ENCODE measurements at places on chromosomes 3 and 15. TPM values are rescaled to one million over a fixed set of nuclear protein-coding genes. Genes with fewer than 3 reads are reported as not detected.

GRCh38 chr3:105653868-105654267, 214.9 kb downstream of the CBLB start:
- H3K4me1 ChIP-seq, result peaks cover 26% of the 10 kb centered on the region
- no peak for DNase-seq
- H3K4me3 ChIP-seq, result no peak overlapping the region
- no peaks in the 10 kb centered on the region for H3K27me3 ChIP-seq

GRCh38 chr3:145032791-145033190, 1061.2 kb downstream of the DIPK2A start:
- H3K27ac ChIP-seq, result no peak overlapping the region
- H3K4me1 ChIP-seq, result no peaks in the 10 kb centered on the region
- no peaks in the 10 kb centered on the region for H3K27me3 ChIP-seq
- no peak overlapping the region for H3K4me3 ChIP-seq
- no peak for DNase-seq

DNA sequence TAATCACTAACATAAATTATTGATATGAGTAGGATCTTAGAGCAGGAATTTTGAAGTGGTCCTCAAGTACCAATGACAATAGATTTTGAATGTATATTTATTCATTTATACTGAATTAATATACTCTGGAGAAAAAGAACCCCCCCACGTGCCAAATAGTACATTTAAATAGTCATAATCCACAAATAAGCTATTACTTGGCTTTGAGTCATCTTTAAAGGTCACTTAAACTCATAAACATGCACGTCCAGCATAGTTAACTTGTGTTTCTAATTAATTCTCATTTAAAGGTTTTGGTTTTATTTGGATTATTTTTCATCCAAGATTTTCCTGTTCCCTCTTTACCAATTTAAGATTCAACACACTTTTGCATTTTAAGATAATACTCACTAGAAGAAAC, 35.1 kb downstream of the FGF7 start:
- peaks cover 10% of the 10 kb centered on the region for H3K27me3 ChIP-seq
- H3K36me3 ChIP-seq, result peaks cover 2% of the 10 kb centered on the region
- no peak for DNase-seq
- H3K4me3 ChIP-seq, result no peak overlapping the region
- H3K27ac ChIP-seq, result no peak overlapping the region
- H3K4me1 ChIP-seq, result peaks cover 28% of the 10 kb centered on the region

GRCh38 chr3:10417847-10418246, 87.5 kb downstream of the ATP2B2 start:
- H3K27ac ChIP-seq, result no peak overlapping the region
- no peaks in the 10 kb centered on the region for H3K4me1 ChIP-seq
- no peak overlapping the region for H3K4me3 ChIP-seq

DNA sequence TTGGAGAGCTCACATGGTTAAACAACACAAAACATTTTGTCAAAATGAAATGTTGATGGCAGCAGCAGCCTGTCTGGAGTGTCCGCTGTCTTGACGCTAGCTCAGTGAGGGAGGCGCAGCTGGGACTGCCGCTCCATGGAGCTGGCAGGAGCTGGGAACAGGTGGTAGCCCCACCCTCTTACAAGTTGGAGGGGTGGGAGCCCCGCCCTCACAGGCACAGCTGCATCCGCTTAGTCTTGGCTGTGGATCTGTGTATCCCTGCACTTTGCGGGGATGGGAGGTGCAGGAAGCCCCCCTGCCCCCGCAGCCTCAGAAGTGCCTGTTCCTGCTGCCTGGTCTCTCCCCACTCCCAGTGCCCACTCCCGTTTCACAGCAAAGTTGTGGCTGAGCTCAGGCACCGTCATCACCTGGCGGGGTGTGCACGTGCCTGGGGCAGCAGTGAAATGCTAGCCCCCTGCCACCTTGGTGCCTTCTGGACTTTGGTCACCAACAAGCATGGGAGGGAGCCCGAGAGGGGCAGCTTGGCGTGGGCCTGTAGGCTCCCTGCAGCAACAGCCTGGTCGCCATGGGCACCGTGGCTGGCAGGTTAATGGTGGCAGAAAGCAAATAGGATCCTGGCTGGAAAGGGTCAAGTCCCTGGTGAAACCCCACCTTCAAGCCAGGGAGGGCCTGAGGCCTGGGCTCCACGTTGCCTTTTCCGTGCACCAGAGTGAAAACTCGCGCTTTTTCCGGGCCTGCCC, 53.8 kb upstream of the CADM2 start:
- no peak for DNase-seq
- no peak overlapping the region for H3K4me3 ChIP-seq
- no peaks in the 10 kb centered on the region for H3K36me3 ChIP-seq
- no peaks in the 10 kb centered on the region for H3K4me1 ChIP-seq
- no peak overlapping the region for H3K27ac ChIP-seq

GRCh38 chr3:32153414-32154204, 47.2 kb downstream of the GPD1L start:
- no peak overlapping the region for H3K27ac ChIP-seq
- H3K27me3 ChIP-seq, result no peaks in the 10 kb centered on the region
- H3K36me3 ChIP-seq, result peaks cover 9% of the 10 kb centered on the region
- H3K4me3 ChIP-seq, result no peak overlapping the region

- no peak for DNase-seq
- no peak overlapping the region for H3K27ac ChIP-seq
- H3K4me1 ChIP-seq, result peaks cover 9% of the 10 kb centered on the region
- no peaks in the 10 kb centered on the region for H3K36me3 ChIP-seq
- no peaks in the 10 kb centered on the region for H3K27me3 ChIP-seq
These were observed 25.3 kb upstream of the PIAS1 start for GRCh38 chr15:68028888-68029207.

- no peaks in the 10 kb centered on the region for H3K4me1 ChIP-seq
- DNase-seq, result no peak
- no peak overlapping the region for H3K27ac ChIP-seq
- peaks cover 45% of the 10 kb centered on the region for H3K36me3 ChIP-seq
- no peak overlapping the region for H3K4me3 ChIP-seq
- H3K27me3 ChIP-seq, result no peaks in the 10 kb centered on the region
These were observed 56.9 kb downstream of the LRCH3 start for GRCh38 chr3:197847866-197848401.

DNA sequence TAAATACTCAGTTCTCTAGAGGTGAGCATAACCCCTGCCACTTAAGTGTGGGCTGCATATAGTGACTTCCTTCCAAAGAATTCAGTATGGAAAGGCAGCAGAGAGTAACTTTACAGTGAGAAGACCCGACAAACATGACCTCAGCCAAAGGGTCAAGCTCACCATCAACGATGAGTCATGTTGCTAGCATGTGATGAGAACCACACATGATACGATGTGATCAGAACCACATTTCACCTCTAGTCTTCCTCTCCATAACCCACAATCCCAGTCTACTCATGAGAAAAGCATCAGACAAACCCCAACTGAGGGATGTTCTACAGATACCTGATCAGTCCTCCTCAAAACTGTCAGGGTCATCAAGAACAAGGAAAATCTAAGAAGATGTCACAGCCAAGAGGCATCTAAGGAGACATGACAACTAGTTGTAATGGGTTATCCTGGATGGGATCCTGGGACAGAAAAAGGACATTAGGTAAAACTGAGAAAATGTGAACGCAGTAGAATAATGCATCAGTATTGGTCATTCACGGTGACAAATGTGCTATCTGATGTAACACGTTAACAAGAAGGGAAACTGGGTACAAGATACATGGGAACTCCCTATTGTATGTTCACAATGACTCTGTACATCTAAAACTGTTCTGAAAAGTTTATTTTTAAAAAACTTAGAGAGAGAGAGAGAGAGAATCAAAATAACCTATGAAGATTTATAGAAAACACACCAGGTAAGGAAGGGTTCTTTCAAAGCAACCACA, 28.3 kb downstream of the SEC61A1 start:
- peaks cover 4% of the 10 kb centered on the region for H3K36me3 ChIP-seq
- no peak overlapping the region for H3K4me3 ChIP-seq

DNA sequence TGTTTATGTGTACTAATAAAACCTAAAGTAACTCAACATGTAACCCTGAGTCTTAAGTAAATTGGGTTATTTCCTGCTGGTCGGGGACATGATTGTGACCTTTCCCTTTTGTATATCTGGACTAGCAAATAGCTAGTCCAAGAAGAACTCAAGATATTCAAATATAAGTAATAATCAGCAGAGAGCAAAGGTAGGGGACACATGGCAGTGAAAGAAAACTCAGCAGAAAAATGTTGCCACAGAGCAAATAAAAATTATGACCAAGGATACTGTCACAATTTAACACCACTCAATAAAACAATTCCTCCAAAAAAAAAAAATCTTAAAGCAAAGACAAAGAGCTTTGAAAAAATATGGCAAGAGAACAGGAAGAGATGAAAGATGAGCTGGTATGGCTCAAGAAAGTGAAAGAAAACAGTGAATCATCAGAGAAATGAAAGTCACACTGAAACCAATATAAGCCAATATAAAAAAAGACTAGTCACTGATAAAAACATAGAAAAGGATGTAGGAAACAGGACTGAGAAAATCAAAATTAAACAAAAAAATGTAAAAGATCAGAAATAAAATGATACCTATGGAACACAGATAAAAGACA, 43.4 kb downstream of the HLTF start:
- peaks cover 29% of the 10 kb centered on the region for H3K36me3 ChIP-seq
- no peak for DNase-seq
- peaks cover 15% of the 10 kb centered on the region for H3K4me1 ChIP-seq
- peak overlapping the region; percentile 94 for H3K27ac ChIP-seq
- no peaks in the 10 kb centered on the region for H3K27me3 ChIP-seq

DNA sequence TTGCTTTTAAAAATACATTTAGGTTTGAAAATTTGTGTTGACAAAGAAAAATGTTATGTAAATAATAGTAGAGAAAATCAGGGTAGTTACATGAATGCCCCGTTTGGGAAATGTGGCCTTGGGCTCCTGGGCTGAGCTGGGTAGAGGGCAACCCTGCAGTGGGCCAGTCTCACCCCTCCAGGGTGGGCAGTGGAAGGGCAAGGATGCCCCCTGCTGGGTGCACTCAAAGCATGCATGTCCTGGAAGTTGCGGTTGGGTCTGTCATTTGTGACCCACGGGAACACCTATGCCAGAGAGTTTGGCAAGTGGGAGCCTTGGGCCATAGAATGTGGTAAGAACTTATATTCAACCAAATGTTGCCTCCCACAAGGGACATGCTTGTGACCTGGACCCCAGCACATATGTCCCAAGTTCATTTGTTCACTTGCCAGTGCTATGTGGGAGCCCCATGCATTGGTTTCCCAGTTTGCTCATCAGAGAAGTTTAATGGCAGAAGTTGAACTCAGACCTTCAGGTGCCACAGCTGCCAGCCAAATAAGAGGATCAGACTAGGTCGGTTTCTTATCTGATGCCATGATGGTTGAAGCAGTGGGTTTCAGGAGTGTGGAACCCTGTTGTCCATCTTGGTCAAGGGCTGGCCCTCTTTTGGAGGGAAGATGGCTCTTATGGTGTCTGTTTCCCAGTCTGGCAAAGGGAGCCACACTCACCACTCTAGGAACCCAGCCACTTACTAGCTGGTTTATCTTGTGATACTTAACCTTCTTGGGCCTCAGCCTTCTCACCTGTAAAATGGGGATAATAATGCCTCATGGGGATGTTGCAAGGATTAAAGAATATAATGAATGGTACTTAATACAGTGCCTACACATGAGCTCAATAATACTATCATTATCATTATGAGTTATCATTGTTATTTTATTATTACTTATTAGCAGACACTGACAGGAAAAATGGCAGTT, 2.5 kb upstream of the PLCB2 start:
- H3K4me3 ChIP-seq, result no peak overlapping the region
- H3K4me1 ChIP-seq, result peaks cover 29% of the 10 kb centered on the region
- DNase-seq, result no peak
- peaks cover 1% of the 10 kb centered on the region for H3K27me3 ChIP-seq
- no peaks in the 10 kb centered on the region for H3K36me3 ChIP-seq

DNA sequence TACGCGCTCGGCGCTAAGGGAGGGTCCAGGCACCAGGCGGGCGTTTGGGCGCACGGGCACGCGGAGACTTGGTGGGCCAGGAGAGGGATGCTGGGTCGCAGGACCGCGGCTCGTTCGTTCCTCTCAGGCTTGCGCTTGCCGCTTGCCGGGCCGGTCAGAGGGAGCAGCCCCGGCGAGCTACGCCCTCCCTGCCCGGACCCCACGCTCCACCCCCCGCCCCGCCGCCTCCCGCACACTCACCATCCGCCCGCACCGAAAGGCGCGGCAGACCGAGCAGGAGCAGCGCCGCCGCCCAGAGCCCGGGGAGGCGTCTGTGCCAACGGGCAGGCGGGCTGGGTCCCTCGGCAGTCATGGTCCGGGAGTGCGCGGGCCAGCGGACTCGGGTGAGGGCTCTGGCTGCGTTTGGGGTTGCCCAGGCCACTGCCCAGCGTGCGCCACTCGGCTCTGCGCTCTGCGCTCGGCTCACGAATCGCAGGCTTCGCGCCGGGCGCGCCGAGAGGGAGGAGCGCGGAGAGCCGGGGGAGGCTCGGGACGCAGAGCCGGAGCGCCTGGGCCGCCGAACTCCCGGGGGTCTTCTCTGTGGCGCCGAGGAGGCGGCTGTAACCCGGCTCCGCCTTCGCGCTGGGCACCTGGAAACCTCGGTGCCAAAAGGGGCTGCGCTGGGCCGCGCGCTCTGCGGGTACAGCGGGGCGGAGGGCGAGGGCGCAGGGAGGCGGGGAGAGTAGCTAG, at the start of gene SUSD5:
TSS of gene SUSD5 (minus strand) at position 365 of the 729 bp plus-strand sequence. CDS start at position 352, 13 bp downstream.
- peaks cover 37% of the 10 kb centered on the region for H3K4me1 ChIP-seq
- peak; percentile 90 for DNase-seq
- H3K27ac ChIP-seq, result peak within 1 kb of the TSS; percentile 74
- peak within 1 kb of the TSS; percentile 82 for H3K4me3 ChIP-seq
- peaks cover 1% of the 10 kb centered on the region for H3K36me3 ChIP-seq

DNA sequence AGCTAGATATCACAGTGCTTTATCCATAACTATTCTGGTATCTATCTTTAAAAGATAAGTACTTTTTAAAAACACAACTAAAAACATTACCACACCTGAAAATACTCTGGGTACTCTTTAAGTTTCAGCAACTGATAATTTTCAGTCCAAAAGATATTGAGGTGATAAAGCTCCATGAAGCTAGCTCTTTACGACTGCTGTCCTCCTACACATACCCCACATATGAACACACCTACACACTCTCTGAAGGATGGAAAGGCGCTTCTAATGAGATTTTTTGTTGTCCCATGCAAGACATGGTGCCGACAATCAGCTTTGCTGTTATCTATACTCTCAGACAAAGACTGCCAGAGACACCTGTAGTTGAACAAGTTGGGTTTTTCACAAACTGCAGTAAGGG, 19.1 kb upstream of the TM4SF4 start:
- no peak overlapping the region for H3K27ac ChIP-seq
- peaks cover 25% of the 10 kb centered on the region for H3K4me1 ChIP-seq
- H3K27me3 ChIP-seq, result no peaks in the 10 kb centered on the region
- no peak overlapping the region for H3K4me3 ChIP-seq
- DNase-seq, result no peak

- no peaks in the 10 kb centered on the region for H3K36me3 ChIP-seq
- no peaks in the 10 kb centered on the region for H3K27me3 ChIP-seq
These were observed 38.7 kb downstream of the WWTR1 start for GRCh38 chr3:149619136-149619535.

- no peaks in the 10 kb centered on the region for H3K36me3 ChIP-seq
- peaks cover 3% of the 10 kb centered on the region for H3K4me1 ChIP-seq
- no peak overlapping the region for H3K27ac ChIP-seq
- DNase-seq, result no peak
- peaks cover 25% of the 10 kb centered on the region for H3K27me3 ChIP-seq
- no peak overlapping the region for H3K4me3 ChIP-seq
These were observed 130.6 kb upstream of the IGSF10 start for GRCh38 chr3:151591441-151591840.

The ADAMTS7 gene
- 144 TPM for total RNA-seq

The CIP2A gene
- 9.4 TPM for total RNA-seq

The LRTM1 gene
- not detected for total RNA-seq

The CELSR3 gene
- total RNA-seq, result 9.6 TPM

The C2CD4A gene
- 0.10 TPM for total RNA-seq

The LMOD3 gene
- not detected for total RNA-seq

Data from chondrocyte (in vitro differentiated cells).